CD4-positive, alpha-beta T cell treated with Interleukin-6 at 100 ng/mL for 8 hours (primary cell): ENCODE measurements at places on chromosomes 4 and X.

GRCh38 chr4:5963611-5964010 is 54.6 kb downstream of the C4orf50 start:
- DNase-seq, result no peak

DNA sequence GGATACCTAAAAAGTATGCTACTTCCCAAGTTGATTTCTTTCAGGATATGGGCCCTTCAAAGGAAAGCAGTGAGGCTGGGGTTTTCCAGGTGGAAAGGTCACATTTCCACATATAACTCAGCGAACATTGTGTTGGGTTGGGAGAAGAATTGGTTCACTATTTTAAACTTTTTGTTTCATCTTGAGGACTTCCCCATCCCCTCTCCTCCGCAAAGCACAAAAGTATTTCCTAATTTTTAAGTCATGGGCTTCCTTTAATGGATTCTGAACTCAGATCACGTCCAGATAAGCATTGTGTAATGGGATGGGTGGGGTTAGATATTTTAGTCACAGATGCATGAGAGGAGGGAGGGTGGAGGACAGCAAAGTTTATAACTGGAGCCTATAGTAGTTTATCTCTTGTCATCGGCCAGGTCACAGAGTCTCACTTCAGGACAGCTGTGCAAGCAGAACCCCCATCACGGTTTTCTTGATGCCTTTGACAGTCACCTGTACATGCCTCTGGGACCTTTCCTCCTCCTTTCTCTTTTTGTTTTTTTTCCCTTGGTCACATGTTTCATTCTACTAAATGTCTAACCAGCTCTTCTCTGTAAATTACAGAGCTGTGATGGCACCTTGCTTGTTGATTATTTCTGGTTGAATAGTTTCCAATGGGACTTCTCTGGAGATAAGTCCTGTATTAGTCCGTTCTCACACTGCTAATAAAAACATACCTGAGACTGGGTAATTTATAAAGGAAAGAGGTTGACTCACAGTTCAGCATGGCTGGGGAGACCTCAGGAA is 115.4 kb downstream of the PTTG2 start:
- no peak for DNase-seq

DNA sequence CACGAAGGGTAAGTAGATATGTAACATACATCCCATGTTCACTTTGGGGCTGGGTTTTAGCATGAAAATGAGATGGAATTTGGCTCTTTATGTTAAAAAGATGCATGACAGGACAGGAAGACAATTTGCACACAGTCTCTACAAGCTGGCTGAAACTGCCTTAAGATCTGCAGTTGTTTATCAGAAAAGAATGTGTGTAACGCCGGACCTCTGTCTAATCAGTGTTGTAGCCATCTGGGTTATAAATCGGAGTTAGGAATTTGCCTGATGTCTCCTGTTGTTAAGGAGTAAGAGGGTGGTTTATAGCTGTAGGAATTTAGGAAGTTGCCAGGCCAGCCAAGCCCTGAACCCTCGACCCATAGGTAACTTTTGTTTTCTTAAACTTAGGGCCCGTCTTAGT is 562.9 kb upstream of the FAT1 start:
- no peak for DNase-seq

- DNase-seq, result no peak
Measured at GRCh38 chrX:19697416-19697815, 182.1 kb upstream of the MAP3K15 start.

- no peak for DNase-seq
Measured at GRCh38 chr4:7831858-7832730, 107.6 kb downstream of the AFAP1 start.

DNA sequence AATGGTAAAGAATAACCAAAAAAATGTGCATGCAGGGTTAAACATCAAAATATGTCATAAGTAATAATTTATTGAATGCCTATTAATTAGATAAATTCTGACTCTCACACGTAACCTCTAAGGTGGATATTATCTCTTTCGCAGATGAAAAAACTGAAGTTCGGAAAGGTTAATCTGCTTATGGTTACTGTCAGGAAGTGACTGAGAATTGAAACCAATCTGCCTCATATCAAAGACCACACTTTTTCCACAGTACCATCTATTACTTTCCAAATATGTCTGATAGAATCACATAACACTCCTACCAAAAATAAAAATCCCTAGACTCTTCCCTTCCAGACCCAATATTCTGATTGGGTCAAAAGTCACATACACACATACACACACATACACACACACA is 6.2 kb downstream of the CHIC2 start:
- peak; percentile 11 for DNase-seq

- DNase-seq, result no peak
Measured at GRCh38 chr4:77393996-77394395, 211.6 kb upstream of the CXCL13 start.

GRCh38 chrX:43604753-43605152 is 51.3 kb upstream of the MAOA start:
- no peak for DNase-seq

DNA sequence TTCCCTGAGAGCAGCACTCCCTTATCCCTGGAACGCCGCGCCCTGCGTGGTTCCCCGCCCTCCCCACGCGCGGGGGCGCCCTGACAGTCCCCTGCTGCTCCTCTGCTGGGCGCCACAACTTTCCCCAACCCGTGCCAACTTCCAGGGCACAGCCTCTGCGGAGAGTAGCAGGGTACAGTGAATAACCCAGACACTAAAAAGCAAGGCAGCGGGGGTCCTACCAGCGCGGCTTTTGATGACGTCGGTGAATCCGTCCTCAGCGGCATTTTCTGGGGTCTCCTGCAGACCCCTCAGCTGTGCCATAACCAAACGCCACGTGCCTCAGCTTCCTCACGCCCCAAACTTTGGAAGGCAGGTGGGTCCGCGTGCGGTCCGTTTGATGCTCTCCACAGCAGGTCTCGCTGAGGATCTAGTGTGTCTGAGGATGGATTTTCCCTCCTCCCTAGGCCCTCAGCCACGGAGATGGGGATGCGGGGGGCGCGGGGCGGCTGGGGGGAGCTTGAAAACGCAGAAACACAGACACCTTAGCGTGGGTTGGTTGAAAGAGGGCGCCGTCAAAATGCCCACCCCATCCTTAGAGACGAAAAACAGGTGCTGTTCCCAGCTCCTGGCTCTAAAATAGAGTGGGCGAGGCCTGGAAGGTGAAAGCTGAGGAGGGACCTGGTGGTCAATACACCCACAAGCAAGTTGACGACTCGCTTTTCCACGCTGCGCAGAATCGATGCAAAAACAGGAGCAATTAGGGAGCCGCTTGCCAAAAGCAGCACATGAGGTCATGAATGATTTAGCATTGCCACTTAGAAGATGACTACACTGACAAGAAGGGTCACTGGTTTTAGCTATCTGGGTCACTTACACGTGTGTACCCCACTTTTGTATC is 405.6 kb downstream of the FAM47A start:
- DNase-seq, result no peak

DNA sequence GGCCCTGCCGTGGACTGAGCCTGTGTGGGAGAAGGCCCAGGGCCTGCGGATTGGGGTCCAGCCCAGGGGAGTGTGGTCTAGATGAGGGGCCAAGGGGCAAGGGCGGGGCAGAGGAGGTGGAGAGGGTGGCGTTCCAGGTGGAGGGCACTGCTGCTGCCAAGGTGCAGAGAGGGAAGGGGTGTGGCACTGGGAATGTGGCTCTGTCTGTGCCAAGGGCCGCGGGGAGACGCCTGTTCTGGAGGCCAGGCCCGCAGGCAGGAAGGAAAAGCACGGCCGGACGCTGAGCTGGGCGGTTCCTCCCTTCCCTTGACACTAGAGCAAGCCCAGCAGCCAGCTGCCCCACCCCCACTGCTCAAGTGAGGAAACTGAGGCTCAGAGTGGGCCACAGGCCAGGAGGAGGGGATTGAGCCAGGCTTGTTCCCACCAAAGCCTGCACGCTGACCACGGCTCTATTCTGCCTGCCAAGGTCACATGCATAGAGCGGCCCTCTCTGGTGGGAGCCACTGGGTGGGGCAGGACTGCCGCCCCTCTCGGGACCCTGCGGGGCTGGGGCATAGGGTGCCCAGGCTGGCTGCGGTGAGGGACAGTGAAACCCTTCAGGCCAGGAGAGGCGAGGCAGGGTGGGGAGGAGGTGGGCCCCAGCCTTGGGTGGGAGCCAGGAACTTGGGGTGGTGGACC is 13.0 kb downstream of the SH3BP2 start:
- DNase-seq, result no peak

GRCh38 chr4:145099653-145100052 is 1.5 kb downstream of the ABCE1 start:
- no peak for DNase-seq

- no peak for DNase-seq
Measured at GRCh38 chrX:132277953-132278614, 58.8 kb upstream of the RAP2C start.

DNA sequence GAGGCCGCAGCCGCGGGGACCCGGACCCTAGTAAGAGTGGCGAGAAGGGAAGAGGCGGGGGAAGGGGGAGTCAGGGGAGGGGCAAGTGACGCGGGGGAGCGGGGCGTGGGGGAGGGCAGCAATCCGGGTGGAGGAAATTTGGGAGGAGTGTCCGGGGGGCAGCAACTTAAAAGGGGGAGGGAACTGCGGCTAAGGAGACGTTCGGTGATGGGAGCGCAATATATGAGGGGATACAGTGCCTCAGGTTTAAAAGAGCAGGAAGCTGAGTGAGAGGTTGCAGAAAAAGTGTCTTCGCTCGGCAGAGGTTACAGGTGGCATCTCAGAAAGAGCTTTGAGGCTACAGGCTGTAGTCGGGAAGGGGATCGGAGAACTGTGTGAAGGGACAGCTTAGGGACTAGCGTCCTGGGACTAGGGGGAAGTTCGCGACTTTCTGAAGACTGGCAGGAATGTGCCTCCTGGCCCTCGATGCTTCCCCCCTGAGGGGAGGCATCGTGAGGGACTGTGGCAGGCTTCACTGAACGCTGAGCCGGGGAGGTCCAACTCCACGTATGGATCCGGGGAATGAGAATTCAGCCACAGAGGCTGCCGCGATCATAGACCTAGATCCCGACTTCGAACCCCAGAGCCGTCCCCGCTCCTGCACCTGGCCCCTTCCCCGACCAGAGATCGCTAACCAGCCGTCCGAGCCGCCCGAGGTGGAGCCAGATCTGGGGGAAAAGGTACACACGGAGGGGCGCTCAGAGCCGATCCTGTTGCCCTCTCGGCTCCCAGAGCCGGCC is 519 bp downstream of the FOXO4 start:
- no peak for DNase-seq

DNA sequence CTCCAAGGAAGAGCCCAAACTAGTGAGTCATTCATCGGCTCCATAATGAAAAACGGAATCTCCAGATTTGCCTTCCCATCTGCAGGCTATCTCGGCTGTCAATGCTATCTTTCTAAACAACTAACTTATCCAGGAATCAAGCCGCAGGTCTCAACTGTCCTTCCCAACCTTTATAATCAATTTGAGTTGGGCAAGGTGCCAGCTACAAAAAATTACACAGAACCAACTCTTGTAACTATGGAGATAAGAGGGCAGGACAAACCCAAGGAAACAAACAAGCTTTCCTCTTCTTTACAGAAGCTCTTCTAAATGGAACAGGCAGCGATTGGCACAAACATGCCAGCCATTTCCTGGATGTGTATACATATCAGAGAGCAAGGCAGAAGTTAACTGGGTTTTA is 61.2 kb upstream of the RAI2 start:
- no peak for DNase-seq

DNA sequence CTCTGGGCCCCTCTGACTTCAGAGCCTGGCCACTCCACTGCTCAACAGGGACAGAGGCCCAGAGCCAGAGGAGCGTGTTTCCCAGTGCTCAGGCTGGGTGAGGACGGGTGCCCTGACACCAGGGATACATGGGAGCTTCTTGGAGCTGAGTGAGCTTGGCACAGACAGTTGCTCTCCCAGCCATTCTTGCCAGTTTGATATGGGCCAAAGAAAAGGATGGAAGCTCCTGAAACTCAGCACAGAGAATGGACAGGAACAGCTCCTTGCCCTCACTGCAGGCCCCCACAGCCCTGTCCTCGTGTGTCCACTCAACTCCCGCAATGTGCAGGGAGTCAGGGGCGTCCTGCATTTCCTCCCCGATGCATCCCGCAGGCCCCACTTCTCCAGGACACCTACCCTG is 38.8 kb downstream of the NSG1 start:
- no peak for DNase-seq

DNA sequence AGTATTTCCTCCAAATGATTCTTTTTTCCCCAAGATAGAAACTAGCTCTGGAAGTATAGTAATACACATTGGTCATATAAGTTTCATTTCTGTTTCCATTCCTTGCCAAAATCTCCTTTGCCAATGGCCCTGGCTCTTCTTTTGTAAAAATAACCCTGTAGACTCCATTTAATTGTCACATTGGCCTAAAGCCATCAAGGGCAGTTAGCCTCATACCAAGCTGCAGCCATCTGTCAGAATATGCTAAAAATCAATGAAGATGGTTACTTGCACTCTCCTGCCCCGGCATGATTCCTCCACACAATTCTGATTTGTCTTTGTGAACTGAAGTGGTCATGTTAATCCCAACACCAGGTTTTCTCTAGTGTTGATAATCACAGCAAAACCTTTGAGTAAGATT is 380.5 kb downstream of the SH2D1A start:
- DNase-seq, result no peak

GRCh38 chr4:114318309-114318708 is 280.3 kb upstream of the UGT8 start:
- no peak for DNase-seq

GRCh38 chrX:21655901-21656586 is 2.1 kb downstream of the KLHL34 start:
- no peak for DNase-seq

DNA sequence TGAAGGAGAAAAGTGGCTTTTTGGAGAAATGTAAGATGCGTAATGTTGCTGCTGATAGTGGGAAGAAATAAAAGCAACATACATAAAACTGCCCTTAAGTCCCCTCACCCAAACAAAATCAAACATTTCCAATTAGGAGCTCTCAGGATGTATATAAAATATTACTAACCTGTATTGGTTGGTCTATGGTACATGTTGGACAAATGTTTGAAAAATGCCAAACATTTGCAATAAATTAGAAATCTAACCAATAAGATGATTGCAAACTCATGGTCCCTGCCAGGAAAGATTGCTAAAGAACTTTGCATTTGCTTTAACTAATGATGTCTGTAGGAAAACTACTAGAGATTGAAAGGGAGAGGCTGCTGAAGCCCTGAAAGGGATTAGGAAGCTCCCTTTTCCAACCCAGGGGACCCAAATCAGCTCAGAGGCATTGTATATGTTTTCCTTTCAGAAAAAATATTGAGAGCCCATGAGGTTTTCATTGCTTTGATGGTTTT is 1.8 kb downstream of the SFRP2 start:
- no peak for DNase-seq

DNA sequence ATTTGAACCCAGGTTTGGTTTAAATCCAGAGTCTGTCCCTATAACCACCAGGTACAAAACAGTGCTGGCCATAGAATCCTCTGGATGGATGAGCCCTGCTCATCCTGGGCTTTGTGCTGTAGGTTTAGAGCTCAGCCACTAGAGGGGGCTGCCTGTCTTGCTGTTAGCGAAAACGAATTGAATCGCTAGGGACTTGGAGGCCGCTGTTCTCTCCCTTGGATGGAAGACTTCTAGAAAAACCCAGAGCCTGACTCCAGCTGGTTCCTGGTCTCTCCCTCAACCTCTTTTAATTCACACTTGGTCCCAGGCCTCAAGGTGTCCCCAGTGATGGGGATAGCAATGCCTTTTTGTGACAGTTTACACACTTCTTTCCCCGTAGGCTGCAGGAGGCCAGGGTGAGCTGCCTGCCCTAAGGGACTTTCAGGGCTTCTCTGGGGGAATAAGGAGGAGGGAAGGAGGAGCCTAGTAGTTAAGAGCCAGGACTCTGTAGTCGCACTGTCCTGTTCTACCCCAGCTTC is 8.7 kb downstream of the RIPPLY1 start:
- peak; percentile 48 for DNase-seq
